ENCODE measurements at places on chromosomes 16 and 17. TPM values are rescaled to one million over a fixed set of nuclear protein-coding genes. Genes with fewer than 3 reads are reported as not detected.

The SOX15 gene
- 0.14 TPM for total RNA-seq

DNA sequence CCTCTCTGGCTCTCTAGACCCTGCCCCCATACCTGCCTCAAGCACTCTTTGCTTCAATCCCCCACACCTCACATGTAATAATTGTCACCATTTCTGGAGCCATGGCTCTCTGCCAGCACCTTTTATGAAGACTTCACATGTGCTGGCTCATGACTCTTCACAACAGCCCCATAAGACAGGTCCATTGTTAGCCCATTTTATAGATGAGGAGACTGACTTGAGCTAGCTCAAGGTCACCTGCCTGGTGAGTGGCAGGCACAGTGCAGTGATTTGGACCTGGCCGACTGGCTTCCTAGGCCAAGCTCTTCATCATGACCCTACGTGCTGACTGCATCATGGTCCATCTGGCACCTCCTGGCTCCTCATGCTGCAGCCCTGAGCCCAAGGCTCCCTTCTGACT, 25.0 kb downstream of the FAM20A start:
- no peak for DNase-seq

- DNase-seq: no peak
These were observed 123.4 kb downstream of the ZFHX3 start for GRCh38 chr16:72924537-72924926.

DNA sequence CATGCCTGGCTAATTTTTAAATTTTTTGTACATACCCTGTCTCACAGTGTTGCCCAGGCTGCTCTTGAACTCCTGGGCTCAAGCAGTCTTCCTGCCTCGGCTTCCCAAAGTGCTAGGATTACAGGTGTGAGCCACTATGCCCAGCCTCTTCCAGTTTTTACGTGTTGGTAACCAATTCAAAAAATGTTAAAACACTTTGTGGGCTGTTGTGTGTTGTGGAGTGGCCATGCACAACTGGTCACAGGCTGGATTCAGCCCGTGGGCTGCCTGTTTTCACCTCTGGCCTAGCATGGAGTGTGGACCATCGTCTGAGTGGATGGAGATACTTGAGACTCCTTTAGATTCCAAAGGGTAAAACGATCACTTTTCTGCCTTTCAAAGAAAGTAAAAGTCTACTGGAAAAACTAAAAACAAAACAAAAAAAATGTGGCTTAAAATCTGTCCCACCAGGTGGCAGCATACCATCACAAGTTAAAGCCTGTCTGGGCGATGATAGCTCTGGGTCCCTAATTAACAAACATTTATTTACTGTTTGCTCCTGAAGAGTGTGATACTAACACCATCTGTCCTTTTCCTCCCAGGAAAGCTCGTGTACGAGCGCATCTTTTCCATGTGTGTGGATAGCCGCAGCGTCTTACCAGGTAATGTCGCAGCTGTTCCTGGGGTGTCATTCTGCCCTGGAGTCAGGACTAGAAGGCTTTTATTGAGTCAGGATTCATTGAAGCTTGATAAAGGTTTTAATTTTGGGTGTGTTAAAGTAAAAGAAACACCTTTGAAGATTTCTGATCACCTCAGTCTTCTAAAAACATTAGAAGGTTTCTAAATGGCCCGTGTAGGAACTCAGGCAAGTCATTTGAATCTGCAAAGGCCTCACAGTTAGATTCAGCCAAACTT, 45.8 kb downstream of the VPS35L start:
- peak; percentile 78 for DNase-seq

Data from dermis blood vessel endothelial cell (primary cell).